Tibial nerve (tissue), 4 donors: ENCODE measurements at places on chromosomes 1 and 21. TPM values are rescaled to one million over a fixed set of nuclear protein-coding genes. Genes with fewer than 3 reads are reported as not detected.

Gene HMGN2
- total RNA-seq: 165 TPM

- DNase-seq: no peak
These were observed 111.0 kb downstream of the DAB1 start for GRCh38 chr1:57312869-57313268.

- DNase-seq: no peak
These were observed 10.2 kb upstream of the TOMM20 start for GRCh38 chr1:235138821-235139220.

Gene KPRP
- not detected for total RNA-seq

DNA sequence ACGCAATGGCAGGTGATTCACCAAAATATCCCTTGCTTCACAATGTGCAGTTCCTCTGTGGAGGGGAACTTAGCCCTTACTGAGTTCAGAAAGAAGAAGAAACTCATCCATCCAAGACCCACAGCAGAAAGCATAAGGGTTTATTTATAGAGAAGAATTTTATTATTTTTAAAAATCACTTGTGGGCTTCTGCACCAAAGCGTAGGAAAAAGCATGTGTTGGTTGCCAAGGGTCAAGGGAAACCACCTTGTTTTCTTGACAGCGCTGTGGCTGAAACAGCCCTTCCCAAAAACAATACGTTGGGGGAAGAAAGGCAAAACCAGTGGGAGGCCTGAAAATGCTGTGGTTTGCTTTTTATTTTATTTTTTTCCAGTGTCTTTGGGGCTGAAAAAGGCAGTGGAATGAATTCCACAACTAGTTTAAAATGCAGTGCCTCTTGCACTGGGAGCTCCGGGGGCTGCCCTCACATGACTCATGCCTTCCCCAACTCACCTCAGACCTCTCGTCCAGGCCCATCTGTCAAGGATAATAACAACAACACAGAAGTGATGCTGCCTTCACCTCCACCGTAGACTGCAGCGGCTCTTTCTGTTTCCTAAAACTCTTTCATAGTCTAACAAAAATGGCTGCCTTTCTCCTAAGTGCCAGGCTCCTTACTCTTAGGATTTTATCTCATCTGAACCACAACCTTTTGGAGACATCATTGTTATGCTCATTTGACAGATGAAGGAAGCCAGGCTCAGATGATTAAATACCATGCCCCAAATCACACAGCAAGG is 224.2 kb upstream of the JUN start:
- no peak for DNase-seq

Gene KCNH1
- 1.9 TPM for total RNA-seq

DNA sequence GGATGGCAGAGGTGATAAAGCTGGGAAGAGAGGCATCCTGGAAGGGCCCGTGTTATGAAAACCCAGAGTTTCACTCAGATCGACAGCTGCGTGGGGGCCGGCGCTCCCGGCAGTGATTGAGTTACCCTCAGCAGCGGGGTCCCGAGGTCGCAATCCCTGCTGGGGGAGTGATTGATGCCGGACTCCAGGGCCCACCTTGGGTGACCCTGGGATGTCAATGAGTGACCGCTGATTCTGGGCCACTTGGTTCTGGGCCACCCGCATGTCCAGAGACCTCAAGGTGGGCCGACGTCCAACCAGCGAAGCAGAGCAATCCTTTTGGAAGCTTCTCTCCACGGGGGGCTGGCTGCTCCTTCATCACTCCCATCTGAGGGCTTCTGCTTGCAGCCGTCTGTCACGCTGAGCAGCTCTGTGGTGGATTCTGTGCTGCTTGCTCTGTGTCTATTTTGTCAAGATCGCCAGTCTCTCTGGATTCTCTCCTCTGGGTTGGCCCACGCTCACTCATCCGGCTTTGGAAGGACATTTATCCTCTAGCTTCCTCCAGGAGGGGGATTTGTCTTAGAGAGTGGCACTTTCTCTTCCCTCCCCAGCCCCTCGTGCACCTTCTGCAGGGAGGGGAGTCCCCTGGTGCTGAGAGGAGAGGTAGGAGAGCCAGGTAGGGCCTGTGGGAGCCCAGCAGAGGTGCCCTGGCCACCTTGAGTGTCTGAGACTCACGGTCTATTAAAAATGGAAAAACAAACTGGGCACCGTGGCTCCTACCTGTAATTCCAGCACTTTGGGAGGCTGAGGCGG is 110.9 kb upstream of the C1orf174 start:
- no peak for DNase-seq

Gene DNAJC6
- total RNA-seq: 11.4 TPM

DNA sequence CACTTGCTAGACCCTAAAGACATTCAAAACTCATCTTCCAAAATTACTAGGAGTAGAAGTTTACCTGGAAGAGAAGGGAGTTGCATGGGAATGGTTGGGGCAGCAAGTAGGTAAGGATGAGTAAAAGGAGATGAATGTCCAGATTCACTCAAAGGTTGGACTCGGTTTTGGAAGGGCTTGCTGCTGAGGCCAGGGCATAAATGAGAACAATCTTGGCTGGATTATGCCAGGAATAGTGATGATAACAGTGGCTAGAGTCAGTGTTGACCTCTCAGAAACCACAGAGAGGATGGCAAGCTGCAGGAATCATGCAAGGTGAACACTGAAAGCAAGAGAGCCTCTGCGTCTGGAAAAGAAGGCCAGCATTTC is 43.4 kb downstream of the C8A start:
- no peak for DNase-seq

Gene FAM163A
- not detected for total RNA-seq

Gene TRAF3IP3
- 2.1 TPM for total RNA-seq

GRCh38 chr1:61491497-61491896 is 233.4 kb downstream of the TM2D1 start:
- no peak for DNase-seq

DNA sequence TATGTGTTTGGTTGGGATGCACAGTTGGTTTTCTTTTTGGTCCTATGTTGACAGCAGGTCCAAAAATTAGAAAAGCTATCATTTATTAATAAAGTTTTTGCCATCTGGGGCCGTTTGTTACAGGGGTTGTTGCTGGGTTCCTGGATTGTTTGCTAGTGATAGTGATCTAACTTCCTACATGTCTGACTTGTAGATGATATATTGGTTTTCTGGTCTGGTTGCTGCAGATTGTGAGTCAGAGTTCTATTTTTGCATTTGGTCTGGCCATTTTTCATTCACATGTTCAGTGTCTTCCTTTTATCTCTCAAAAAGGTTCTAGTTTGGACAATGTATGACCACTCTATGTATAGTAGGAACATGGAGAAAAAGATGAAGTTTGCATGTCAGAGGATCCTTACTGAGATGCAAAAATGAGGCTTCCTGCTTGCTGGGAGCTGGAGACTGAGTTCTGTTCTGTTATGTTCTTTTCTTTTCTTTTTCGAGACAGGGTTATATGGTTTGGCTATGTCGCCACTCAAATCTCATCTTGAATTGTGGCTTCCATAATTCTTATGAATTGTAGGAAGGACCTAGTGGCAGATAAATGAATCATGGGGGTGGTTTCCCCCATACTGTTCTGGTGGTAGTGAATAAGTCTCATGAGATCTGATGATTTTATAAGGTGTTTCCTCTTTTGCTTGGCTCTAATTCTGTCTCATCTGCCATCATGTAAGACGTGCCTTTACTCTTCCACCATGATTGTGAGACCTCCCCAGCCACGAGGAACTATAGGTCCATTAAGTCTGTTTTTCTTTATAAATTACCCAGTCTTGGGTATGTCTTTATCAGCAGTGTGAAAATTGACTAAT is 4.2 kb upstream of the NVL start:
- no peak for DNase-seq

- DNase-seq: no peak
These were observed 3.0 kb downstream of the FCAMR start for GRCh38 chr1:206967096-206967849.

DNA sequence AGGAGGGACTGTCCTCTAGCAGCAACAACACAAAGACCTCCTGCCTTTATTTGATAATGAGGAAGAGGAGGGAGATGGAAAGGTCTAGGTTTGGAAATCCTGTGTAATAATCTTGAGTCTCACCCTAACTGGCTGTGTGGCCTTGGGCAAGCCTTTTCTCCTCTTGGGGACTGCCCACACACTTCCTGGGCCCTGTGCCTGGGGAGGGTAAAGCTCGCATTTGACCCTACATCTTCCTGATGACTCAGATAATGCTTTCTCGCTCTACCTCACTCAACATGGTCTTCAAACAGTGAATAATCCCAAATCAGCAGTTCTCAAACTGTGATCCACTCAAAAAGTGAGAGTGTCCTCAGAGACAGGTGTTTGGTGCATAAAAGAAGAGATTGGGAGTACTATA is 81.2 kb downstream of the VWA5B1 start:
- no peak for DNase-seq

Gene CD1D
- 4.2 TPM for total RNA-seq

Gene C1QA
- 139 TPM for total RNA-seq

Gene KCNE1
- total RNA-seq: 2.5 TPM

DNA sequence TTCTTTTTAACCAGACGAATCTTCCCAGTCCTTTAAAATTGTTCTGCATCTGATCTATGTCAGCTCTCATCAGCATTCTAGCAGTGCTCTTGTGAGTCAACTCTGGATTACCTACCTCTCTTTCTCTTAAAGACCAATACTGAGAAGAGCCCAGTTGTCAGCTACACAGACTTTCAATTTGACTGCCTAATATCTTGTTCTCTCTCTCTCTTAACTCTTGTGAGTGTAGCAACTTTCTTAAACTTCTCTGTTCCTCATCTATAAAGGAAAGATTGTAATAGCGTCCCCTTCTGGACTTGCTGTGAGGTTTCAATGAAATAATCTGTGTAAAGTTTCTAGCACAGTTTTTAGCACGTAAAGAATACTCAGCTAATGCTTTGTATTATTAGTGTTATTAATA is 499.3 kb upstream of the ADAMTS5 start:
- no peak for DNase-seq

DNA sequence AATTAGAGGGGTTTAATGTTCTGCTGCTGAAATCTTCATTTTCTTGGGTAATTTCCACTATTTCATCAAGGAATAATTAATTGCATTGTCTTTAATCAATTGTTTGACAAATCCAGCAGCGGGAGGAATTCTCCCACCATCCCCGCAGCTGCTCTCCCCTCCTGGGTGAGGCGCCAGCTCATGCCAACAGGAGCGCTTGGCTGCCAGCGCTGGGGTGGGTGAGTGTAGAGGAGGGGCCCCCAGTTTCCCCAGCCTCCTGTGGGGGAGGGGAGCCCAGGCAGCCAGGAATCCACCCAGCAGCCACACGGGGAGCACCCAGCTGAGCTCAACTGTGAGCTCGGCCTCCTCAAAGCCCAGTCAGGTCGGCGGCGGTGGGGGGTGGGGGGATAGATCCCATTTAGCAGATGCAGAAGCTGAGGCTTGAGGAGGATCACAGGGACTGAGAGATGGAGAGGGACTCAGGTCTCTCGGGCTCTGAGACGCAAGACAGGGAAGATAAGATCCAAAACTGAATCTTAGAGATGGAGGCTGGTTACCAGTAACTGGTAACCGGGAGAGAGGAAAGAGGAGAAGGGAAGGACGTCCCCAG is 46.5 kb downstream of the FOXO6 start:
- no peak for DNase-seq

DNA sequence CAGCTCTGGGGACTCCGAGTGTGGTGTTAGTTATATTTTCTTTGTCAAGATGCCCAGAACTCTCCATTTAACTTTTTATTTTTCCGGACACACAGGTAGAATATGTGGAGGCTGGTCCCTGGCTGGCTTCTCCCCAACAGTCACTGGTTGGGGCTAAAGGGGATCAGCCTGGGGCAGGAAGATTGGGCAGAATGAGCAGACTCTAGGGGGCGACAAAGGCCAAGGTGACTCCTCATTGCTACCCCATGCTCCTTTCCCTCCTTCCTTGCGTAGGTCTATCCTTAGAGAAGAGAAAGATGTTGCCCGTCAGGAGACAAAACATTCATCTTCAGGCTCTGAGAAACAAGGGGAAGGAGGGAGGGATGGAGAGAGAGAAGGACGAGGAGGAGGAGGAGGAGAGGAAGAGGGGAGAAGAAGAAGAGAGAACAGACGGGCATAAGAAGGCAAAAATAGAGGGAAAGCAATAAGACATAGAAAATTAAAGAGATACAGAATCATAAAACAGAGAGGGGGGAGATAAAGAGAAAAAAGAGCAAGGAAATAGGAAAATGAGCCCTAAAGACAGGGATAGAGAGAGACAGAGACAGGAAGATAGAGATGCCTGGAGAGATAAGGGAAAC is 89.9 kb downstream of the FOXD2 start:
- DNase-seq: no peak

DNA sequence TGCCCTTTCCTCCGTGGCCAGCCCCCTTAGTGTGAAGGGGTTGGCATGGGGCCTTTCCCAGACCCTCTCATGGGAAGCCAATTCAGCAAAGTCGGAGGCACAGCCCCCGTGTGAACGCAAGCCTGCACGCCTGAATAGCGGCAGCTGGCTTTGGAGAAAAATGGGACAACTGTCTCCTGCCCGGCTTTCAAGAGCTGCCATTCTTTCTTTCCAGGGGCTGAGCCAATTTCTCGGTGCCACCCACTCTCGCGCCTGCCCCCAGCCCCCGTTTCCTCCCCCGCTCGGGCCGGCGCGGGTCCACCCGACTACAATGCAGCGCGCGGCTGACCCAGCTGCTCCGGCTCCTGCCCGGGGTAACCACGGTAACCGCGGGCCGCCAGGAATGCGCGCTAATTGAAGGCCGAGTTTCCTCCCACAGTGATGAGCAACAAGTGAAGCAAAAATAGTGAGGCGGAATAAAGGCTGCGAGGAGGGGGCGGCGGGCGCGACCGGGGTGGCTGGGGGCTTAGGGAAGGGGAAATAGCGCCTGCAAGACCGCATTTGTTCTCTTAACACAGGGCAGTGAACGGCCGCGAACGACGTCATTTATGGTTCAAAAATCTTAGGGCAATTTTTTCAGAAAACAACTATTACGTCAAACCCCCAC is 27.8 kb downstream of the ILDR2 start:
- peak; percentile 15 for DNase-seq

DNA sequence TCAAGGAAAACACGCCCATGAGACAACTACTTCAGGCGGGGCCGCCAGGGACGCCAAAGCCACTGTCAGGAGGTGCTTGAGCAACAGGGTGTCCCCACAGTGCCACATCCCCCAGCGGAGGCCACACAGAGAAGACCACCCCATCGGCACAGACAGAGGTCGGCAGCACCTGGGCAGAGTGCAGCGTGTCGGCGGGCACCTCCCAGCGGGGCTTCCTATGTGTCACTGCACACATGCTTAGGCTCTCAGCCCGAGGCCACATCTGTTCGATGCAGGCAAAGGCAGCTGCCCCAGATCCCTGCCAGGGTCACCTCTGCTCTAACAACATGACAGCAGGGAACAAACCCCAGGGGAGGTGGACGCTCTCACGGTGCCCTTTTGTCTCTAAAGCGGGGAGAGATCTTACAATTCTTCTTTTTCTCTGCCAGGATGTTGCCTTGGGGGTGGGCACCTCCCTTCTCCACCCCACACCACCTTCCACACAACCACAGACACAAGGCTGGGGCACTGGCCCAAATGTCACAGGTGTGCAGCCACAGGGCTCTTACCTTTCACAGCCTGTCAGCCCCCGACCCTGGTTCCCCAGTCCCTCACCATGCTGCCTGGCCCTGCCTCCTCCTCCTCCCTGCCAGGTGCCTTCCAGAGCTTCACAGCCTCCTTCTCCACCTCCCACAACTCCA is 4.2 kb downstream of the KRTAP10-8 start:
- DNase-seq: no peak

GRCh38 chr1:19528438-19528837 is 43.1 kb upstream of the CAPZB start:
- DNase-seq: no peak
